ENCODE measurements at places on chromosomes 2 and 18. TPM values are rescaled to one million over a fixed set of nuclear protein-coding genes. Genes with fewer than 3 reads are reported as not detected.

Gene PROKR1
- not detected for total RNA-seq

Gene IL1RL2
- total RNA-seq: not detected

Gene RAX
- total RNA-seq: not detected

Gene SCN1A
- not detected for total RNA-seq

Gene KCNS3
- not detected for total RNA-seq

Gene GNLY
- total RNA-seq: 5.9 TPM

Gene OST4
- total RNA-seq: 261 TPM

Gene GPAT2
- 3.7 TPM for total RNA-seq

Gene SMYD1
- not detected for total RNA-seq

DNA sequence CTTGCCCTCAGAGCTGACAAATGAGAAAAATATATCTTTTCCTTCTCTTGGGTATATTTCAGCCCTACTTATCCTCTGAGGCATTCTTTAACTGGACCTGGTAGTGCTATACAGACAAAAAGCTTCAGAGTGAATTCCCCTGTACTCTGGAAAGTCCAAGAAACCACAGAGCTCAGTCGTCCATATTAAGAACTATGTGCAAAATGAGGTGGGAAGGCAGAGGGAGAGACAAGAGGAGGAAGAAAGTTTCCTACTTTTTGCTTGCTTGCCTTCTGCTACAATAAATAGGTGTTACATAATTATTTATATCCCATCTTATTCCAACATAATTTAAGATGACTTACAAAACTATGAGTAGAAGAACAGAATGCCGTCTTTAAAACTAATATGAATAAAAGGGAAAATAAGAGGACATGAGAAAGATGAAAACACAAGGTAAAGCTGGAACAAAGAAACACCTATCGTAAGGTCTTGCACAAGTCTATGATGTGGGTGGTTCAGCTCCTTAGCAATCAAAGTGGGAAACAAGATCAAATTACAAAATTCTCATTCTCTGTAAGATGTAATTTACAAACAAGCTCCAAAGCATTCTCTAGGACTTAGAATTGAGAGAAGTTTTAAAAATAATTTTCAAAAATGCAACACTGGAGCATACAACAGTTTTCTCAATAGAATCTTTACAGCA is 97.9 kb downstream of the BAZ2B start:
- DNase-seq: no peak

- DNase-seq: no peak
Measured at GRCh38 chr2:121485039-121485438, 45.6 kb upstream of the RNU4ATAC start.

DNA sequence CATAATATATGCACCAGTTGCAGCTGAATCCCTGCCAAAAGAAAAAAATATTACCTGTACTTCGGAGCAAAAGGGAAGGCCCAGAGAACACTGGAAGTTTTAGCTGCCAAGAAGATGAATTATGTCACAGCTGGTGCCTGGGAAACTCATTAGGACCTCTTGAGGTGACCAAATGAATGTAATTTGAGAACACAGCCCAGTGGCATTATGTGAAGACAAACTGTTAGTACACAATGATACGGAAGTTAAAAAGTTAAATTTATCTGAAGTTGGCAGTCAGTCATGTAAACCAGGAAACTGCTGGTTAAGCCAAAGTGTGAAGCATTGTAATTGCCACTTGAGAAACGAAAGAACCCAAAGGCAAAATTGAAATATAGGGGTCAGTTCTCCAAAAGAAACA is 80.7 kb downstream of the EML4 start:
- no peak for DNase-seq

DNA sequence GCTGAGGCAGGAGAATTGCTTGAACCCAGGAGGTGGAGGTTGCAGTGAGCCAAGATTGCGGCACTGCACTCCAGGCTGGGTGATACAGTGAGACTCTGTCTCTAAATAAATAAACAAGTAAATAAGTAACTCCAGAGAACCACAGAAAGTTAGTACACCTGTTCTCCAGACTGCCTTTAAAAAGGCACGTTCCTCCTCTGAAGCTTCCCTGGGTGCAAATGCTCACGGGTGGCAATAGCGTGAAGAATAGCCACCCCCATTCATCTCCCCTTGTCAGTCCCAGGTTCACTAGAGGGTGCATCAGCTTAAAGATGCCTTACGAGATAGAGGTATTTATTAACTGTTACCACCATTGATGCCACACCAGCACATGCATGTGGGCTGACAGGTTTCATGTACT is 64.3 kb upstream of the RTN4 start:
- DNase-seq: no peak

DNA sequence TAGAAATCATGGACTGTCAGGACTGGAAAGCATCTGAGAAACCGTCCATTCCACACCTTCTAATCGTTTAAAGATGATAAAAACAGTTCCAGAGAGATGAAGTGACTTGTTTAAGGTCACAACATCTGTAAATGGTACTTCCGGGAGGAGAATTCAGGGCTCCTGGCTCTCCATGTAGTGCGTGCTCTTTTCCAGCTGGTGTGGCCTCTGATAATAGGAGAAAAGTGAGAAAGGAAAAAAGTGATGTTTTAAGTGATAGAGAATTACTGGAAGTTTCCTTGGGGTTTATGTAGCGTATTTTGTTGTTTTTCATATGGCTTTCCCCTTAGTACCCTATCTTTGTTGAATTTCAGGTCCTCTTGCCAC is 663 bp downstream of the C2orf49 start:
- DNase-seq: no peak

- no peak for DNase-seq
Measured at GRCh38 chr2:74385396-74385795, 5.3 kb upstream of the DCTN1 start.

- no peak for DNase-seq
Measured at GRCh38 chr2:164061129-164061746, 325.4 kb upstream of the FIGN start.

DNA sequence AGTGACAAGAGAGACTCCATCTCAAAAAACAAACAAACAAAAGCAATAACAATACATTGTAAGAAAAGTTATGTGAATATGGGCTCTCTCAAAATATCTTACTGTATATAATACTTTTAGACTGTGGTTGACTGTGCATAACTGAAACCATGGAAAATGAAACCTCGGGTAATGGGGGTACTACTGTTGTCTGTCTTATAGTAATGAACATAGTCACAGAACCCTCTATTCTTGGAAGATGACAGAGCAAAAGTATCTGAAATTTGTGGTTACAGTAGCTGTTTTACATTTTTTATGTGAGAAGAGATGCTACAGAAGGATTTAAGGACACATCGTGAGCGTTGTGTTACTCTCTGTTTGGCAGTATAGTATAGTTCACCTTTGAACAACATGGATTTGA is 60.5 kb downstream of the MAP4K4 start:
- no peak for DNase-seq

DNA sequence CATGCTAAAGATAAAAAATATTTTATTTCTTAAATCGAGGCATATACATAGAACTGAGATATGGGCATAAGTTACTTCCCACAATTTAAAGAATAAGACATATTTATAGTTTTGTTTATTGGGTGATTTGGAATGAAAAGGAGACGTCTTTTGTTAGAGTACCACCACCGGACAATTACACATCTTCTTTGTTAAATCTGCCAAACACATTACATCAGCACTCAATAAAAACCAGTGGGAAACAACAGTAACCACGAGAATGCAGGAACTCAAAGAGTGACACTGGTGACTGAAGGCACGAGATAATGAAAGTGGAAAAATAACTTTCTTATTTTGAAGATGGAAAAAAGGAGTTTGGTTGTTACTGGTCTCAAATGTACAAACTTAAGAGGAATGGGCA is 92.6 kb upstream of the TFCP2L1 start:
- DNase-seq: no peak

- no peak for DNase-seq
Measured at GRCh38 chr2:131036269-131036668, 57.0 kb downstream of the FAM168B start.

DNA sequence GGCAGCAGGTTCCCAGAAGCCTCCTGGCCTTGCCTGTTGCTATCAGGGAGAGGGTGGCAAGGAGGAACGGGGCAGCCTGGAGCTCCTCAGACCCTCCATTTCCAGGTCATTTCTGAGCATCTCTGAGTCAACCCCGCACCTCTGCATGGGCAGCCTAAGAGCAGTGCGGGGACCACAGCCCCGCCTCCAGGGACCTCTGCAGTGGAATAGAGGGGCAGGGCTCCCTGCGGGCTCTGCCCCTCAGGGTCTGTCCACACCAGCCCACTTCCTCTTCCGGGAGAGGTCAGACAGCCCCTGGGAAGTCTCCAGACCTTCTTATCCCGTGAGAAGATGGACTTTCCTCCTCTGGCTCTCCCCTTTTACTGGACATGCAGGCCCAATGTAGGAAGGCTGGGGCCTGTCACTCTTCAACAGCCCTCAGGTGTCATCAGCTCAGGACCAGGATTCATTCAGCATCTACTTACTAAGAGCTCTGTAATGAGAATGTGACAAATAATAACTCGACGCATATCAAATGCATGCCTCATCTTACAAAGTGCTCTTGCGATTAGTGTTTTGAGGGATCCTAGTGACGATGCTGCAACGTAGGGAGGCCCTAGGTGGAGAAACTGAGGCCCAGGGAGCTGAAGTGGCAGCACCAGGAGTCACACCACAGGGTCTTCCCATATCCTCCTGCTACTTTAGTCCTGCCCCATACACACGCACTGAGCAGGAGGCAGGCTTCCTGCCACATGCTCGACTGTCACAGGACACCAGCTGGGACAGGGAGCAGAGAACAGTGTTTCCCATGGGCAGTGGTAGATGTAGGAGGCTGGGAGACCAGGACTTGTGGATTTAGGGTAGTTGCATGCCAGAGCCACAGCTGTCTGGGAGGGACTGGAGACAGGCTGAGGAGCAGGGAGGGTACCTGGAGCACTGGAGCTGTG is 28.0 kb downstream of the SH2D6 start:
- DNase-seq: no peak

GRCh38 chr2:233491326-233491725 is 75.3 kb downstream of the USP40 start:
- DNase-seq: no peak

- DNase-seq: no peak
Measured at GRCh38 chr2:109466674-109467575, 146.8 kb downstream of the SEPTIN10 start.

GRCh38 chr2:30756971-30757370 is 50.3 kb downstream of the CAPN13 start:
- DNase-seq: no peak

- no peak for DNase-seq
Measured at GRCh38 chr2:10688921-10689807, 611 bp downstream of the NOL10 start.

DNA sequence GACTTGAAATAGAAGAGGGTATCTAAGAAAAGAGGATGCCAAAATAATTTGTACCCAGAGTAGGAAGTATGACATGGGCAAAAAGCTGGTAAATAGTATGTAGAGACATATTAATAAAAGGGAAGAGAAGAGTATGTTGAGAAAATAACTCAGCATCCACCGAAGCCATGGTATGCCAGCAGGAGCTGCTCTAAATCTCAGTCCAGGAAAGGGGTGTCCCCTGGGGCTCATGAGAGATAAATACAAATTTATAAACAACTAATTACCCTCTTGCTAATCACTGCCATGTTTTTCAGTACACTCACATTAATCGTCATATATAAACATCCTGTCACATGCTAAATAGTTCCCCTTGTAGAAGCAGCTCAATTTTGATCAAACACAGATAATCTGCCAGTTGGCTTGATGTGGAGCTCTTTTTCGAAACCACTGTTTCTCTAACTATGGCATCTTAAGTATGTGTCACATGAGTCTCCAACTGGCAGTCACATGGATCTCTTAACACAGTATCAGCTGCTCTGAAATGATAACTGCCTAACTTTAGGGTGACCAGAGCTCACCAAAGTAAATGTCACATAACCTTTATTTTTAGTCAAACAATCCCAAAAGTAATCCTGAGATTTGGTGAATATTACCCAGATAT is 31.9 kb downstream of the EXOC6B start:
- DNase-seq: no peak

DNA sequence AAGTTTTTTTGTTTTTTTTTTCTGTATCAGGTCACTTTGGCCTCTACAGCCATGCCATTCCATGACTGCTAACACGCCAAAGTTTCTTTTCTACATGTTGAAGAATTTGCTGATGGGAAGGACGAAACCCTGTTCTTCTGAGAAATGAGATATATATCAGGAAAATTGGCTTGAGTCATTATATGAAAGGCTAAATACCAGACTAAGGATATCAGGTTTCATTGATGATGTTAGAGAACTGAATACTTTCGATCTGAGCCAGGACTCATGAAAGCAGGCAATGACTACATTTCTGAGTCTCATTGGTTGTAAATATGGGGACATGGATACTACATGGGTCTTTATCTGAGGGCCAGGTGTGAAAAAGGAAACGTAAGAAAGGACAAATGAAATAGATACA is 181.4 kb downstream of the OSR1 start:
- no peak for DNase-seq

- no peak for DNase-seq
Measured at GRCh38 chr2:176095421-176095820, 2.9 kb downstream of the HOXD13 start.
